ENCODE measurements at places on chromosomes 6 and 20.

DNA sequence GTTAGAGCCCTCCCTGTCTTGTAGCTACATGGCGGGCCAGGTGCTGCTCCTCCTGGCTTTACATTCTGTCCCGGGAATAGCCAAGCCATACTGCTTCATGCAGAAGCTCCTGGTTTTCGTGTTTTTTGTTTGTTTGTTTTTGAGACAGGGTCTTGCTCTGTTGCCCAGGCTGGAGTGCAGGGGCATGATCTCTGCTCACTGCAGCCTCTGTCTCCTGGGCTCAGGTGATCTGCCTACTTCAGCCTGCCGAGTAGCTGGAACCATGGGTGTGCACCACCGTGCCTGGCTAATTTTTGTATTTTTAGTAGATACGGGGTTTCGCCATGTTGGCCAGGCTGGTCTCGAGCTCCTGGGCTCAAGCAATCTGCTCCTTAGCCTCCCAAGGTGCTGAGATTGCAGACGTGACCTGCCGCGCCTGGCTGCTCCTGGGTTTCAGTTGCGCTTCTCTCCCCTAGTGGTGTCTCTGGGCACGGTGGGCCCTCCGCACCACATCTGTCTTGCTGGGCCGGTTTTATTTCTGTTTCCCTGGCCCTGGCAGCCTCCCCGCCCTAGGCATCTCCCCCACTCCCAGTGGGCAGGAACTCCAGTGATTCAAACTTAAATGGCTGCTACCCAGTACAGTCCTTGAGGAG, 12.9 kb downstream of the CDYL start:
- no peak for DNase-seq

GRCh38 chr6:145731447-145731846, 3.9 kb downstream of the EPM2A start:
- DNase-seq: no peak

DNA sequence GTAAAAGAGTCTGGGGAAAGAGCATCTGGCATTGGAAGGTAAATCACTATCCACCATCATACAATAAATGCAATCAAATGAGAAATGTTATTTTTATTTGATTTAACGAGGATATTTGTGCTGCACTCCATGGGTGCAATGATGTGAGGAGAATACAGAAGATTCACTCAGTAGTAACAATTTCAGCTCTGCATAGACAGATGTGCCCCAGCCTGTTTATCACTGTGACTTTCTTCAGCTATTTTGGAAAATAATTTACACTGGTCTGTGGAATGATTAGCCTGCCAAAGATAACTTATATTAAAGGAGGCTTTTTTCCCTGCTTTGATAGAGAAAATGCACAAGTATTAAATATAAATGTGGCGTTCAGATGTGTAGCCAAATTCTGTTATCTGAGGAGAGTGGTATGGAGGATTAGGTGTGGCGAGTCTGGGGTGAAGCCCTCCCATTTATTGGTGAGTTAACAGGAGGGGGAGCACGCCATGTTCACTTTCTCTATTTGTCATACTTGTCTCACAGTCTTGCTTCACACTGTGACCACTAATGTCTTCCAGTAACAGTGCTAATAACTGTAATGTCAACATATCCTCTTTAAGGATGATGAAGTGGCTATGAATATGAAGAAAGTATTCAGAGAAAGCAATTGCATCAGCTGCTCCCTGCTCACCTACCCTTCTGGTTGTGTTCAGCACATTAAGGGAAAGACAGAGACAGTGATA, 645.6 kb downstream of the MMUT start:
- no peak for DNase-seq

GRCh38 chr6:89311530-89311852, 3.6 kb downstream of the GABRR2 start:
- DNase-seq: no peak

GRCh38 chr6:167995731-167996151, 1.7 kb upstream of the KIF25 start:
- DNase-seq: no peak

- peak; percentile 60 for DNase-seq
Measured at GRCh38 chr6:34246563-34247391, 2.0 kb downstream of the SMIM29 start.

DNA sequence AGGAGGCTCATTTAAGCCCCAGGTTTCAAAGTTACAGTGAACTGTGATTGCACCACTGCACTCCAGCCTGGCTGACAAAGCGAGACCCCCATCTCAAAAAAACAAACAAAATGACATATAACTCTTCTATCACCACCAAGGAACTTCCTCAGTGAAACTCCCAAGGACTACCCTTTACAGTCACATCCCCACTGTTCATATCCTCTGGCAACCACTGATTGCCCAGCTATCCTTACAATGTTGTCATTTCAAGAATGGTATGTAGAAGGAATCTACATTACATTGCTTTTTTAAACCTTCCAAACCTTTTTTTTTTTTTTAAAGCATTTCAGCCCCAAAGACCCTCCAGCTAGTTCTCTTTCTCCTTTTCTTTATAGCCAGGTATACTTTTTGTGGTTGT, 123.1 kb upstream of the CARMIL1 start:
- no peak for DNase-seq

DNA sequence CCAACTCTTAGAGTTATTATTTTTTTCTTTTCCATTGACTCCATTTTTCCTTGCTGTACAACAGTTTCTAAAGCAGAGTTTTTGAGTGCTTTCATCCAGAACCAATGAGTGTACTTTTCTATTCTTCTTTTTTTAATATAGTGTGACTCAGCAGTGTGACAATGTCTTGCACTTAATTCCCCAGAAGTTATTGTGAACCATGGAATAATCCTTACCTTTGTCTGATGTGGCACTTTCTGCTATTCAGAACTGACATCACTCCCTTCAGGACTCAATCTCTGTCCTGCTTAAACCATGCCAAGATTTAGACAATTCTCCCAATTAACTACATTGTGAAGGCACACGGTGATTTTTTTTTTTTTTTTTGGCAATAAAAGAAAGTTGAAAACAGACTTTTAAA, 41.5 kb downstream of the GRIK2 start:
- DNase-seq: no peak

- DNase-seq: no peak
Measured at GRCh38 chr6:167481307-167481926, 156.5 kb downstream of the TTLL2 start.

- no peak for DNase-seq
Measured at GRCh38 chr20:25248786-25249172, 894 bp downstream of the PYGB start.

- DNase-seq: no peak
Measured at GRCh38 chr20:49400904-49401303, 81.6 kb downstream of the KCNB1 start.

- DNase-seq: no peak
Measured at GRCh38 chr6:12324099-12324498, 33.9 kb downstream of the EDN1 start.

DNA sequence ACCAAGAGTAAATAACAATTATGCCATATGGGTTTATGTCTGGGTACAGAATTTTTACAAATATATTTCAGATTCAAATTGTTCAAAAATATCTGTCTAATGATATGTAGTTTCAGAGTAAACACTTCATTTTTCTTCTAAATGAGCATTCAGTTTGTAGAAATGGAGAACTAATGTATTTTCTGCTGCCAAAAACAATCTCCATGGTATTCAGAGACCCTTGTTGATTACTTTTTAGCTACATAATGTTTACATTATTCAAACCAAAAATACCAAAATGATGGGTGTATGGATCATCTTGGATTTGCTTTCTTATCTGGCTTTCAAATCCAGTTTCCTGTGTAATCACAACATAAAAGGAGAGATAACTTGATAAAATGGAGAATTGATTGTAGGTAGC, 576.0 kb upstream of the CDH4 start:
- DNase-seq: no peak

DNA sequence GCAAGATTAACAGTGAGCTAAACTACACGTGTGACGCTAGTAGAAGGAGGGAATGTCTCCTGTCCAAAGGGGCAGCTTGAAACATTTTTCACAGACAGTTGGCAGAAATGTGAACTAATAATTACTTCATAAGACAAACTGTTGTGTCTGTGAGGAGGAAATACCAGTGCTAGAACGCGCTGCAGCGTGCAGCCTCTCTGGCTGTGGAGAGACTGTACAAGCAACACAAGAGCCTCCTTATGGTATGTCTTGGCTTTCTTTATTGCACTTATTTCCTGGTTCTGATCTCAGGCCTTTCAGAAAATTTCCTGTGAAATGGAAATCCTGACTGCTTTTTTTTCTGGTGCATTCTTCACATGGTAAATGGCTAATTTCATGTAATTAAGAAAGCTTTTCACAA, 25.3 kb upstream of the TIAM2 start:
- no peak for DNase-seq

GRCh38 chr6:143449714-143450452, 612 bp downstream of the ADAT2 start:
- no peak for DNase-seq

GRCh38 chr6:43833223-43833995, 63.4 kb downstream of the VEGFA start:
- DNase-seq: no peak

GRCh38 chr6:39792540-39793450, 619 bp downstream of the DAAM2 start:
- DNase-seq: no peak

DNA sequence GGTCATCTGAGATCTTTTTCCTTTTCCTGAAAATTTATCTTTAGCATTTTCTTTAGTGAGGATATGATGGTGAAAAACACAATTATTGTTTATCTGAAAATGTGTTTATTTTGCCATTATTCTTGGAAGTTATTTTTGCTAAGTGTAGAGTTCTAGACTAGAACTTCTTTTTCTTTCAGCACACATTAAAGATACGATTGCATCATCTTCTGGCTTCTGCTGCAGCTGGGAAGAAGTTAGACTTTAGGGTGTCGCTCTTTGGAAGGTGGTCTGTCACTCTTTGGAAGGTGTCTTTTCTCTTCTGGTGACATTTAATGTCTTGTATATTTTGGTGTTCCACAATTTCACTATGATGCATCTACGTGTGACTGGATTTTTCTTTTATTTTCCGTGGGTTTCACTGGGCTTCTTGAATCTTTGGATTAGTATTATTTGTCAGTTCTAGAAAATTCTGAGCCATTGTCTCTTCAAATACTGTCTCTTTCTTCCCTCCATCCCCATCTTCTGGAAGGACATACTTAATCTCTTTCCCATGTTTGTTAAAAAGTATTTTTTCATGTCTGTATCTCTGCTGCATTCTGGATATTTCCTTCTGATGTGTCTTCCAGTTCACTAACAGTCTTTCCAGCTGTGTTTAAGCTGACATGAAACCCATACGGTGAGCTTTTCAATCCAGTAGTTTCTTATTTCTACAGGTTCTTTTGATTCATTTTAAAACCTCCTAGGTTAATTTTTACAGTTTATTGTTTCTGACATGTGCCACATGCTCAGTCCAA, 81.0 kb downstream of the AGPAT4 start:
- no peak for DNase-seq

DNA sequence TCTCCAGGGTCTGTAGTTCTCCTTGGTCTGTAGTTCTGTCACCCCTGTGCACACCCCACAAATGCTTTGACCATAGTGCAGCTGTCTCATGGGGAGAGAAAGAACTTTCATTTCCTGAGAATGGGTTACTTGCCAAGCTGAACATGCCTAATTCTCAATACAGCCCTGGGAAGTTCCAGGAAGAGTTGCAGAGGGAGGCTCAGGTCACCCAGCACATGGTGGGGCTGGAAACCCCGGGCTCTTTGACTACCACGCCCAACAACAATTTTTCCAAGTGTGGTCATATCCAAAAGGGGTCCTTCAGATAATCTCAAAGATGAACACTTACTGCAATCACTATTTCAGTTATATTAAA, 2.2 kb upstream of the PTPRA start:
- no peak for DNase-seq

DNA sequence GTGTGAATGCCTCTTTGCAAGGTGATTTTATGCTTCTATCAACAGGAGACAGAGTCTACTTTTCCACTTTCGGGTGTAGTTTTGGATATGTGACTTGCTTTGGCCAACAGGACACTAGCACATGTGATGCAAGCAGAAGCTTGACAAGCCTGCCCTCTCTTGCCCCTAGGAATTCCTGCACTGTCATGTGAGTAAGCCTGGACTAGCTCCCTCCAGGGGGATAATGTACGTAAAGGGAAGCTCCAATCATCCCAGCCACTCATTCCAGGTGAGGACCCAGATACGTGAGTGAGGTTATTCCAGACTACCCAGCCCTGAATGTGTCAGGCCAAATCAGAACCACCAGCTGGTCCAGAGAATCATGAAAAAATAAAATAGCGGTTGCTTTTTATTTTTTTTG, 33.3 kb downstream of the BEND3 start:
- DNase-seq: no peak

- no peak for DNase-seq
Measured at GRCh38 chr6:29559524-29560287, at the start of gene UBD. TSS of gene UBD (minus strand) at chr6:29559732. CDS start at chr6:29559701, 31 bp downstream.

DNA sequence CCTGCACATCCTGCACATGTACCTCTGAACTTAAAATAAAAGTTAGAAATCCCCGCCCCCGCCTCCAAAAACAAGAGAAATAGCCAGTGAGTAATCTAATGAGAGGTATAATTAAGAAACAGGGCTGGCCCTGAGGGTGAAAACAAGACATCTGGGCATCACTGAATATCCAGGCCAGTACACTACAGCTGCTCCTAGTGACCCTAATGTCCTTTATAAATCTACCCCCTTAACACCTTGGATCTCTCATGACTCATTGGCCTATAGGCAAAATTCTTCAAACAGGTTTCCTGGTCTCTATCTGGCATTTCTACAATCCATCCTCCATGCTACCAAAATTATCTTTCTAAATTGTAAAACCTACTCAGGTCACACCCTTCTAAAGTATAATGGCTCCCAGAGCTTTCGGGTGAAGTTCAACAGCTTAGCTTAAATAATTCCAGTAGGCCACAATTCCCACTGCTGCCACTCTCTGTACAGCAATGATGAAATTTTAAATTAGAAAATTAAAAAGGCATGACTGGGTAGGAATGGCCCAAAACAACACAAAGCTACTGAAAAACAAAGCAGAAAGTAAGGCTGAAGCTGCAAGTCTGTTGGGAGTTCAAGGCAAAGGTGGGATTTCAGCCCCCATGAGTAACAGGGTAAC, 260.9 kb downstream of the GMDS start:
- DNase-seq: no peak

GRCh38 chr6:133502441-133503335, 261.5 kb downstream of the EYA4 start:
- DNase-seq: no peak

DNA sequence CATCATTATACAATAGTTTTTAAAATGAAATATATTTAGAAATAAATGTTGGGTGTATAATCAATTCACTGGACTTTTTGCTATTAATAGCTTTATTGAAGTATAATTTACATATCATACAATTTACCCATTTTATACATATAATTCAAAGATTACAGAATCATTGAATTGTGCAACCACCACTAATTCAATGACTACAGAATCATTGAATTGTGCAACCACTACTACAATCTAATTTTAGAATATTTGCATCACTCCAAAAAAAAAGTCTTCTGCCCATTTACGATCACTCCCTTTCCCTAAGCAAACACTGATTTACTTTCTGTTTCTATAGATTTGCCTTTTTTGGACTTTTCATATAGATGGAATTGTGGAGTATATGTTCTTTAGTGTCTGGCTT, 35.1 kb upstream of the RIMS1 start:
- DNase-seq: no peak

GRCh38 chr6:170269846-170270541, 20.9 kb downstream of the DLL1 start:
- DNase-seq: no peak

Measured in activated T-cell treated with anti-CD3 and anti-CD28 coated beads for 48 hours (primary cell).